ENCODE measurements at places on chromosomes 11 and 22. TPM values are rescaled to one million over a fixed set of nuclear protein-coding genes. Genes with fewer than 3 reads are reported as not detected.

DNA sequence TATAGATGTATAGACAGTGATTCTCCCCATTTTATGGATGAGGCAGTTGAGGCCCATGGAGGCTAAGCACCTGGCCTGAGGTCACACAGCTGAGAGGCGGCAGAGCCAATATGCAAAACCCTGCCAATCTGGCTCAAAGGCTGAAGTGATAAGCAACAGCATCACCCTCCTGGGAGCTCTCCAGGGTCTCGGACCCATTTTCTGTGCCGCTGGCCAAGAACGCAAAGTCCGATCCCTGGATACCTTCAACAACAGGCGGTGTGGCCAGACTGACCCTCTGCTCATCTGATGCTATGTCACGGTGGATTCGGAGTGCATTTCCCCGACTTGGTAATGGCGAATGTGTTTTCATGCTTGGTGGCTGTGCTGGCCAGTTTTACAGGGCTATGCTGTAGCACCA is 595.0 kb downstream of the TBC1D22A start:
- no peak for DNase-seq

Gene HOATZ
- total RNA-seq: not detected

DNA sequence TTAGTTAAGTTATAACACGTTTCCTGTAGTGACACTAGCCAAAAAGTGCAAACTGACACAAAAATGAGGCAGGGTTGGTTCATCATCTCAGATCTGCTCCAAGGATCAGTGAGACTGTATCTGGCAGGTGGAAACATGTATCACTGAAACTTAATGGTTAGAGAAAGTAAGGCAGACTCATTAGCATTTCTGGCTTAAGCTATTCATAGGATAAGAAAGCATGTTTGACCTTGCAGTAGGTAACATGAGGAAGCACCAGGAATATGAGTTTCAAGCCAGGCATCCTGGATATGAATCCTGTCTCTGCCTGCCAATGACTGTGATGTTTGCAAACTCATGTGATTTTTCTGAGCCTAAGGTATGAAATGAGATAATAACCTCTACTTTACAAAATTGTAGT is 732.1 kb downstream of the NELL1 start:
- no peak for DNase-seq

GRCh38 chr11:130549393-130549999 is 101.1 kb downstream of the ADAMTS15 start:
- DNase-seq: no peak

DNA sequence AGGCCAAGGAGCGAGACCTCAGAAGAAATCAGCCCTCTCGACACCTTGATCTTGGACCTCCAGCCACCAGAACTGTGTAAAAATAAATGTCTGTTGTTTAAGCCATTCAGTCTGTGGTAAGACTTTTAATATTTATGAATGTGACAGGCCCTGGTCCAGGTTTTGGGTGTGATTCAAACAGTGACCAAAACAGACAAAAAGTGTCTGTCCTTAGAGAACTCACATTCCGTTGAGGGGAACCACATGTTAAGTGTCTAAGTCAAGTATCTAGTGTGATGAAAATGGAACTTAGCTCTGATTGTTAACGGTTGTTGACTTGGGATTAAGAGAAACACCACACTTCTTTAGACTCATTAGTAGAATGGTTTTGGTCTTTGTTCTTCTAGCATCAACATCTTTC is 22.2 kb downstream of the ATXN10 start:
- no peak for DNase-seq

DNA sequence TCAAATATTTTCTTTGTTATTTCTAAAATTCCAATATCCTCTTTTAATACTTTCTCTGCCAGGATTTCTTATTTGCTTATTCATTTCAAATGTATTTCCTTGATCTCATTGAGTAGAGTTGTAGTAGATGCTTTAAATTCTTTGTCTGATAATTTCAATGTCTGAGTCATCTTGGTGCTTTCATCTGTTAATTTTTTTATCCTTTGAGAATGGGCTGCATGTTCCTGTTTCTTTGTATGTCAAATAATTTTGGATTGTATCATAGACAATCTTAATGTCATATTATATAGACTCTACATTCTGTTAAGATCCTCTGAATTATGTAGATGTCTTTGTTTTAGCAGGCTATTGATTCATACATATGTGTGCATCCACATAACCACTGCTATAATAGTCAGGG is 57.5 kb downstream of the MYEOV start:
- no peak for DNase-seq

Gene RNF169
- total RNA-seq: 31.9 TPM

DNA sequence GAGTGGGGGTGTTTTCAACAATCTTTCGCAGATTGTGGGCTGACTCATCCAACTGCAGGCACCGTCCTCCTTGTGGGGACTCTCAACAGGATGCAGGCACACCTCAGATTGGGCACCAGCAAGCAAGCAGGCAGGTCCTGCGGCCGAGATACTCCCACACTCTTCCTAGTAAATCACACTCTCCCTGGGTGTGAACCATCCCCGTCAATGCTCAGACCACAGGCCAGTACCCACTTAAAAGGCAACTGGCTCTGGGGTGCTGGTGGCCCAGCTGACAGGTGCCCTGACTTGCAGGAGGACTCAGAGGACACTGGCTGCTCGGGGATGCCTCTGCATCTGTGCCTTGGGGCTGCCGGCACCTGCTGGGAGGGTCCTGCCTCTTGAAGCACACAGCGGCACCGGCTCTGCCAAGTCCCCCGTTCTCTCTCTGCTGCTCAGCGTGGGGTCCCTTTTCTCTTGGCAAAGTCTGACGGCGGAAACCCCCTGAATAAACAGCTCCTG is 282.5 kb downstream of the CTTN start:
- no peak for DNase-seq

Gene MMP12
- not detected for total RNA-seq

- DNase-seq: no peak
These were observed 2.2 kb upstream of the OR52H1 start for GRCh38 chr11:5550440-5551095.

GRCh38 chr11:128544471-128545051 is 42.8 kb downstream of the ETS1 start:
- DNase-seq: no peak

Gene TRIM49
- not detected for total RNA-seq
